NCI-H1436 treated with DMSO at 0.1 percent for 48 hours (cell line): ENCODE measurements at places on chromosomes 5 and 9.

GRCh38 chr9:128550770-128551656, 1.4 kb upstream of the SPTAN1 start:
- DNase-seq: no peak

- no peak for DNase-seq
Measured at GRCh38 chr9:92026206-92027002, 76.4 kb upstream of the ROR2 start.

- DNase-seq: no peak
Measured at GRCh38 chr9:134992755-134993124, 75.0 kb upstream of the FCN1 start.

GRCh38 chr9:123929177-123929869, 603 bp downstream of the DENND1A start:
- DNase-seq: no peak

- DNase-seq: no peak
Measured at GRCh38 chr9:18331808-18332209, 142.1 kb upstream of the ADAMTSL1 start.

DNA sequence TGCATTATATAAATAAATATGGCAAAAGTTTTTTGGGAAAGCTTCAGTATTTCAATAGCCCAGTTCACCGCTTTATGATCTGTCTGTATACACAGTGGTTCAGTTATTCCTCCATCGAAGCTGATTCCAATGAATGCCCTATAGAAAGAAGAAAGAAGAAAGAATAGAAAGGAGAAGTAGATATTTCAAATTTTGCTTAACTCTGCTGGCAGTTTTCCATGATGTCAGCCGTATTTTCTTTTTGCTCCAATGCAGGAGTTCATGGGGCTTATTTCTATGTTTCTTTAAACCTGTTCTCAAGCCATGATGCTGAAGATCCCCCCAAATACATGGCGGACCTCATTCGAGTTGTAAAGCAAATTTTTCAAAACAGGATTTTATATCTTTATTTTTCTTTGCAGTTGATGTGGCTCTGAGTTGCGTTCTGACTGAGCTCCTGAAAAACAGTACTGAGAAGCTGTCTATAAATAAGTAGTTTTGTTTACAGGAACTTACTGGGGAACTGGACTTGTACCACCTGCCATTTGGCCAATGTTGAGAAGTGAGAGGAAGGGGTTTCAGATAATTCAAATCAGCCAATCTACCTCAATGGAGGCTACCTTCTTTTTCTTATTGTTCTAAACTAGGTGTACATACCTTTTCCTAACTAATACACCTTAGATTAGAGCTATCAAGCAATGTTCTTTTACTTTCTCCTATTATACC, 418.5 kb upstream of the MEF2C start:
- DNase-seq: no peak

DNA sequence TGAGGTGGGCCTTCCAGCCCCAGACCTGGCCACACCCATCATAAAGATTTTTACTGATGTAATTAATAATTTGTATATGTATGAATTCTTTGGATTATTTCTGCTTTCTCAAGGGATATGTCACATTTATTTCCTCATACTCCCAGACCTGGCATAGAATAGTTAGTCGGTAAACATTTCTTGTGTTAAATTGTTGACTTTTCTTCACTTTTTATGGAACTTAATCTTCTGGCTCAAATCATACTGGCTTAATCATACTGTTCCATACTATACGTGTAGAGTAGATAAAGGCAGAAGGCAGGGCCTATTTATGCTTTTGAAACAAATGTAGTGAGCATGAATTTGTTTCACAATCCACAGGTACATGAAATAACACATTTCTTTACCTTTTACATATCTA, 155.8 kb downstream of the DEPDC1B start:
- DNase-seq: no peak

GRCh38 chr9:119137479-119137878, 231.8 kb downstream of the BRINP1 start:
- no peak for DNase-seq

DNA sequence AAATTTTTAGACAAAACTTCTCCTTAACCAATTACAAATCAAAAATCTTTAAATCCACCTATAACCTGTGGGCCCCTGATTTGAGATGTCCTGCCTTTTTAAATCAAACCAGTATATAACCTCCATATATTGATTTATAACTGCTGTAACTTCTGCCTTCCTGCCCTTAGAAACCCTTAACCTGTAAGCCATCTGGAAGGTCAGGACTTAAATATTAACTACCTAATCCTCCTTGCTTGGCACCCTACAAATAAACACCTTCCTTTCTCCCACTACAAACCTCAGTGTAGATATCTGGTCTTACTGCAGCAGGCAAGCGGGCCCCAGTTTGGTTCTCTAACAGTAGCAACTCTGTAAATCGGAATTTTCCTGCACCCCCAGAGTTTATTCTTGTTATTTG, 83.9 kb downstream of the MTREX start:
- no peak for DNase-seq

- DNase-seq: no peak
Measured at GRCh38 chr9:112012026-112012902, 115.7 kb downstream of the UGCG start.
